ENCODE measurements at places on chromosomes 16 and 17. TPM values are rescaled to one million over a fixed set of nuclear protein-coding genes. Genes with fewer than 3 reads are reported as not detected.

The COPRS gene
- polyA plus RNA-seq = 63.9 TPM

The AMDHD2 gene
- 19.8 TPM for polyA plus RNA-seq

The ATP2A1 gene
- polyA plus RNA-seq = not detected

The TP53TG3B gene
- polyA plus RNA-seq = not detected

The DPEP3 gene
- 0.64 TPM for polyA plus RNA-seq

The NPW gene
- not detected for polyA plus RNA-seq

The AXIN2 gene
- 4.7 TPM for polyA plus RNA-seq

The MYH2 gene
- not detected for polyA plus RNA-seq

The HAGHL gene
- polyA plus RNA-seq = 2.5 TPM

The GLP2R gene
- not detected for polyA plus RNA-seq
